Stimulated activated CD8-positive, alpha-beta memory T cell treated with anti-CD3 and anti-CD28 coated beads, Interleukin-4, amount 100 ng/mL, for 1 hour (primary cell): ENCODE measurements at places on chromosomes 7 and 10.

GRCh38 chr7:157978766-157979165, 608.9 kb downstream of the PTPRN2 start:
- no peak for DNase-seq

DNA sequence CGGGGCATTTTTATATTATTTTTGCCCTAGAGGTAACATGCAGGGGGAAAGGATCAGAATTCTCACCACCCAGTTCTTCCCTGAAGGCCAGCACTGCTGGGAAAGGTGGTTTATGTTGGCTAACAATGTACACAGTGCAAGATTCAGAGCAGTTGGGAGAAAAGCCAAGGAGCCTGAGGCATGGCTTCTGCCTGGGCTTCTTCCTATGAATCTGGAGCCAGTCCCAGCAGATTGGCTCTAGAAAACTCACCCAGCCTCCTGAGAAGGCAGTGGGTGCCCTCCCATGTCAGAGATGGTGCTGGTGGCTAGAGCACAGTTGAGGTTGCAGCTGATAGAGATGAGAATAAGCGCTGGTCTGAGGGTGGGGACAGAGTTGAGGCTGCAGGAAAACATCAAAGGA, 44.7 kb upstream of the GPR26 start:
- no peak for DNase-seq

- DNase-seq = no peak
These were observed 31.4 kb upstream of the SLC26A3 start for GRCh38 chr7:107834401-107834800.

DNA sequence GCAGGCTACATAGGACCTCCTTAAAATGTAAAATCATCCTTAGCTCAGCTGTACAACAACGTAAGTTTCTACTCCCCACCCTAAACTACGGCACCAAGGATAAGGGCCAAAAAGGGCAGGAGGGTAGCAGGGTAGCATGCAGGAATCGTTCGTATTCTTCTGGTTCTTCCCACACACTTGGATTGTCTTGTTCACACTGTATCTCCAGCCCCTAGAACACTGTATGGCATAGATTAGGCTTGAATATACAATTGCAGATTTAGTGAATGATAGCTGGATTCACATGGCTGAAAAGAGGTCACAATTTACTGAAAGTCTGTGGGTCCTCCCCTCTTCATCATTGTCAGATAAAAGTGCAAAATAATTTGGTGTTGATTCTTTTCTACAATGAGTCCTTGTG, 28.2 kb upstream of the PRKAR2B start:
- no peak for DNase-seq

- no peak for DNase-seq
These were observed 1269.8 kb downstream of the XPNPEP1 start for GRCh38 chr10:108653531-108653930.
